Kidney epithelial cell (primary cell): ENCODE measurements at places on chromosomes 1 and 21.

- peak; percentile 61 for DNase-seq
Observed at GRCh38 chr1:6359216-6360116, 34.1 kb downstream of the ACOT7 start.

DNA sequence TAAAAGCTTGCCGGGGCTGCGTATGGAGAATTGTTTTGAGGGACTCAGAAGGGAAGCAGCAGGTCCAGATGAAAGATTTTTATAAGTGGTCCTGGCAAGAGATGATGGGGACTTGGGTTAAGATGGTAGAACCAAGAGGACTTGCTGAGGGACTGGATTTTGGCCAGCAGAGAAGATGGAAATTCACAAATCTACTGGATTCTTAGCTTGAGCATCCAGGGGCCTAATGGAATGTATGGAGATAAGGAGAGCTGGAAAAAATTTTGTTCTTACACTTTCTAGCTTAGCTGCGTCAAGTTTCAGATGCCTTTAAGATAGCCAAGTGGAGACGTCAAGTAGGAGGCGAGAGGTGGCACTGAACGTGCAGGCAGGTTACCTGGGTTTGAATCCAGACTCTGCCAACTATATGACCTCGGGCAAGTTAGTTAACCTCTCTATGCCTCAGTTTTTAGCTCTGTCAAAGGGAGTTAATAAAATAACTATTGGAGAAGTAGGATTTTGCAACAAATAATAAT is 3.4 kb upstream of the RBP7 start:
- no peak for DNase-seq

- DNase-seq = no peak
Observed at GRCh38 chr1:21782349-21782867, 541 bp downstream of the USP48 start.

- DNase-seq = no peak
Observed at GRCh38 chr1:44237721-44238457, 24.6 kb downstream of the DMAP1 start.

DNA sequence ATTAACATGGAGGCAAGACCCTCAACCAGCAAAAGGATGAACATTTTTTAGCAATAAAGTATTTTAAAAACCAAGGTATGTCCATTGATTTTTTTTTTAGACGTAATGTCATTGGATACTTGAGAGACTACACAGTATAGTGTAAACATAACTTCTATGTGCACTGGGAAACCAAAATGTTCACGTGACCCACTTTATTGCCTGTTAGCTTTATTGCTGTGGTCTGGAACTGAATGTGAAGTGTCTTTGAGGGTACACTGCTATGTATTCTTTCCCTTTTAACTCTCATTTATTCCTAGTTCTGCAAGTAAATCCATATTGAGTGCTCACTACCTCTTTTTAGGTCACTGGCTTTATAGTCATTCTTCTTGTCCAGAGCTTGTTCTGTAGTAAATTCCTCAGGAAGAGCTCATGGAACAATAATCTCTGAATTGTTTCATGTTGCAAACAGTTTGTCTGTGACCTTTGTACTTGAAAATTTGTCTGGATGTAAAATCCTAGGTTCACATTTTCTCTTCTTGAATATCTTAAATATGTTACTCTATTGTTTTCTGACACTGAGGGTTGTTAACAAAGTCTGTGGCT is 20.6 kb downstream of the ABCD3 start:
- DNase-seq = no peak

DNA sequence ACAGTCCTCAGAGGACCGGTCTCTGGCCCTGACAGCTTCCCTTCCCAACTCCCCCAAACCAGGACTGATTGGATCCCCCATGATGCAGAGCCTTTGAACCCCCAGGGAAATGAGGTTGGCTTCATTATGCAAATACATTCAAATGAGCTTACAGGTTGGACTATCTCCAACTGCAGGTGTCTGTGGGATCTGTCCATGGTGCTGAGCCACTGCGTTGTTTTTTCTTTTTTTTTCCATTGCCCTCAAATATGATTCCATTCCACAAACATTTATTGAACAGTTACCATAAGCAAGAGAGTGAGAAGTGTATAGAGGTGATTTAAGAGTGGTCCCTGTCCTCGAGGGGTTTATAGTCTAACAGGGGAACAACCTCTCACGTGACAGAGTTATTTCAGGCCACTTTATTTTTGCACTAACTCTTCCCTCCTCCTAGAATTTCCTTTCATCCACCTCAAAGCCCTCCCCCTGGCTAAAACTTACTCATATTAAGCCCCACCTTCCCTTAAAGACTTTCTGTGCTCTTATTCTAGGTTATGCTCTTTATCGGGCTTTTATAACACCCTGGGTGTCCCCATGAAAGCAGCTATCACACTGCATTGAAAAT is 21.9 kb downstream of the DLGAP3 start:
- DNase-seq = no peak

GRCh38 chr1:207853372-207853757 is 57.6 kb downstream of the CD34 start:
- DNase-seq = no peak

DNA sequence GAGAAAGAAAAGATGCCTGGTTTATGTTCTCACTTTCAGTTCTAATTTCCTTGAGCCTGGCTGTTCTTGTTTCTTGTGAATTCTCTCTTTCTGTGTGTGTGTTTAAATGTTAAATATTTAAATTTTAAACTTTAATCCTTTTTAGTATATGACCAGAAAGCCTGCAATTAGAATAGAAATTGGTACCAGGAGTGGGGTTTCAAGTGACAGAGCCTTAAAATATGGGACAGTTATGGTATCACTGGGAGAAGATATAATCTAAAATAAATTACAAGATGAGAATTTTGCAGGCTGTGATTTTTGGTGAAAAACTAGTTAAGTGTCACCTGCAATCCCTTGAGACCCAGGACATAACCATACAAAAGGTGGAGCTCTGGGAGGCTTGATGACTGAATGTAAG is 81.4 kb downstream of the SYT6 start:
- DNase-seq = no peak

DNA sequence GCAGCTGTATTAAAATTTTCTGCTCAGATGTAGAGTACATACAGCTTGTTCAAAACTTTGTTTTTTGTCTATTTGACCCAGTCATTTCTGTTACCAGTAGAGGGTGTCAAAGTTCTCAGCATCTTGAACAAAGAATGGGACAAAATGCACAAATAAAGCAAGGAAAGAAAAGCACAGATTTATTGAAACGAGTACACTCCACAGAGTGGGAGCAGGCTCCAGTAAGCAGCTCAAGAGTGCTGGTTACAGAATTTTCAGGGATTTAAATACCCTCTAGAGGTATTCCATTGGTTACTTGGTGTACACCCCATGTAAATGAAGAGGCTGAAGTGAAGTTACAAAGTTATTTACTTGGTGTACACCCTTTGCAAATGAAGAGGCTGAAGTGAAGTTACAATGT is 8.9 kb upstream of the PRMT6 start:
- no peak for DNase-seq

DNA sequence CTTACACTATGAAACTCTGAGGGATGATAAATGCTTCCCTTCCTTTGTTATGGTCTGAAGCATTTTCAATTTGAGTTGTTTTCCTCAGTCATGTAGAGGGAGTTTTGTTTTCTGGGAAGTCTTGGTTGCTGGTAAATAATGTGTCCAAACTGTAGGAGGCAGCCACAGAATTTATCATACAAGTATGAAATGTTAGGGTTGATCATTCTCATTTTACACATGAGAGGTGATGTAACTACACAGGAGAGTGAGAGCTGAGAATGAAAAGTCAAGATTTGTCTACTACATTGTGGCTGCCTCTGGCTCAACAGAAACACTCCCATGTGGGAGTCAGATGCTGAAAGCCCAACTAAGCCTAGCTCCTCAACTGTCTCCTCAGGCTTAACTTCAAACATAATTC is 182.5 kb upstream of the SGIP1 start:
- DNase-seq = no peak

GRCh38 chr1:53075761-53076163 is 13.7 kb downstream of the PODN start:
- no peak for DNase-seq

DNA sequence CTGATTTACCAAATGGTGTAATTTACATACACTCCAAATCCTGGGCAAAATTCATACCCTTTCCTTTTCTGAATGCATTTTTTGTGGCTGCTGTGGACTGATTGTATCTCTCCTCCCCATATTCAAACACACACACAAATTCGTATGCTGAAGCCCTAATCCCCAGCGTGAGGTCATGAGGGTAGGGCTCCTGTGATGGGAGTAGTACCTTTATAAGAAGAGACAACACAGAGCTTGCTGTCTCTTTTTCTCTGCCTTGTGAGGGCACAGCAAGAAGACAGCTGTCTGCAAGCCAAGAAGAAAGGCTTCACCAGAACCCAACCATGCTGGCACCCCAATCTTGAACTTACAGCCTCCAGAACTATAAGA is 24.4 kb downstream of the DUSP10 start:
- DNase-seq = no peak

DNA sequence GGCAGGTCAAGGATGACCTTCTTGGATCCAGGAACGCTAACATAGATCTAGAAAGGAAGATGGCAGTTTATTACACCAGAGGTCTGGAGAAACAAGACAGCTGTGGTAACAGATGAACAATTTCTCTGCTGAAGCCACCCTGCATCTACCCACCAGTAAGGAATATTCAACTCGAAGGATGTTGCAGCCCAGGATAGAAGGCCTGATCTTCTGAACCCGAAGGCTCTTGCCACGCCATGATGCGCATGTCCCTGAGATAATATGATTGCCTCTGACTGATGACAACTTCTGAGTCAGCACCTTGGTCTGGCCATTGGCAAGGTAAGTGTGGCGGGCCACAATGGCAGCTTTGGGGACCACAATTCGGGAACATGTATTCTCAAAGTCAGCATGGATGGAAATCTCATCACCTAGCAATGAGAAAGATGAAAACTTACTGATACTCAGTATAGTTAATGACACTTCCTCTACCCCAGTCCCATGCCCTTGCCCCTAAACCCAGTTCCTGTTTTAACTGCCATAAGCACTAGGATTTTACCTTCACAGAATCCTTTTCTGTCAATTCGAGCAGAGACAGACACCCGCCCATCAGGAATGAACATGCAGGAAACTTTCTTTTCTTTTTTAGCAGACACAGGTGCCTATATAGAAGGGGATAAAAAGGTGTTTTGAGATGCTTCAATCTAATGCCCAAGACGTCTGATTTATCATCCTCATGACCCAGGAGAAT is 1.8 kb downstream of the TXNIP start:
- DNase-seq = no peak
